Psoas muscle (tissue), 8 donors: ENCODE measurements at places on chromosomes 5 and 9. TPM values are rescaled to one million over a fixed set of nuclear protein-coding genes. Genes with fewer than 3 reads are reported as not detected.

The PLEKHG4B gene
- not detected for total RNA-seq

The SH3GL2 gene
- total RNA-seq = not detected

The OSMR gene
- 27.0 TPM for total RNA-seq

The IGFBPL1 gene
- 0.51 TPM for total RNA-seq

The PTRH1 gene
- 10.2 TPM for total RNA-seq

The TRPM6 gene
- total RNA-seq = 0.27 TPM

The HTR1A gene
- not detected for total RNA-seq

The MELK gene
- not detected for total RNA-seq

DNA sequence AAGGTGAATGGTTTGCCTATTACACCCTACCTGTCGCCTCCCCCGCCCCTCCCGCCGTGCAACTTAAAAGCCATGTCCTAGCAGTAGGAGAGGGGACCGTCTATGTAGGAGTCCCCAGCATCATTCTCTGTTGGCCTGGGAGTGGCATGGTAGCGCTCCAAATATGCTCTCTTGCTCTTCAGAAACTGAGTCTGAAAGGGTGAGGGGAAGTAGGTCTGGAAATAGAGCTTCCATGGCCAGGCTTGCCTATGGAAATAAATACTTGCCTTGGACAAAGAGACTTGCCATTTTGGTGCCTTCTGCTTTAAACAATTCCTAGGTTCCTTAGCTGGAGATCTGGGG is 1.4 kb downstream of the RGS7BP start:
- peaks cover 5% of the 10 kb centered on the region for H3K27me3 ChIP-seq
- no peak for DNase-seq
- H3K4me3 ChIP-seq = peak overlapping the region; percentile 78
- no peaks in the 10 kb centered on the region for H3K36me3 ChIP-seq
- H3K4me1 ChIP-seq = peaks cover 3% of the 10 kb centered on the region
- H3K27ac ChIP-seq = no peak overlapping the region

DNA sequence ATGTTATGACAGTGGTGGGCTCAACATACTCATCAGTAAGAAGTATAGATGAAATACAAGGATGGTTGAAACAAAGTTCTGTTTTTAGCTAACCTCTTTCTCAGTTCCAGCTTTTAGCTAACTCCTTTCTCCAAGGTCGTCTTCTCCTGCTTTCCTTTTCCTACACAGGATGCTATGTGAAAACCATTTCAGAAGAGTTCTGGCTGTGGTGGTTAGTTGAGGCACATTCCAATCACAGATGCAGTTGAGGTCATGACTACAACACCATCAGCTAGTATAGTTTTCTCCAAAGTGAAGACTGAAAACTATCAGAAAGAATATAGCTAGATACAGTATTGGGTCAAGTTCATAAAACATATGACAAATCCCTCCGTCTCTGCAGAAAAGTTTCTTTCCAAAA is 477.7 kb upstream of the C9orf72 start:
- no peaks in the 10 kb centered on the region for H3K4me1 ChIP-seq
- H3K27me3 ChIP-seq = no peaks in the 10 kb centered on the region
- no peak for DNase-seq
- no peak overlapping the region for H3K27ac ChIP-seq
- no peaks in the 10 kb centered on the region for H3K36me3 ChIP-seq

- peaks cover 6% of the 10 kb centered on the region for H3K4me1 ChIP-seq
- no peak within 1 kb of the TSS for H3K27ac ChIP-seq
- H3K4me3 ChIP-seq = peak within 1 kb of the TSS; percentile 69
- H3K27me3 ChIP-seq = peaks cover 26% of the 10 kb centered on the region
Measured at GRCh38 chr5:157670662-157671591, at the start of gene C5orf52. Gene C5orf52, plus strand, starts transcription at chr5:157671533. Its CDS starts 82 bp downstream, at chr5:157671615.

- H3K27me3 ChIP-seq = no peaks in the 10 kb centered on the region
- DNase-seq = no peak
- H3K27ac ChIP-seq = no peak overlapping the region
- no peaks in the 10 kb centered on the region for H3K4me1 ChIP-seq
- H3K4me3 ChIP-seq = no peak overlapping the region
Measured at GRCh38 chr9:116423149-116423548, 264.0 kb upstream of the TRIM32 start.

GRCh38 chr5:150568663-150569062 is 60.7 kb downstream of the NDST1 start:
- H3K4me1 ChIP-seq = no peaks in the 10 kb centered on the region
- no peak overlapping the region for H3K4me3 ChIP-seq
- no peak overlapping the region for H3K27ac ChIP-seq

GRCh38 chr9:132498531-132499210 is 83.7 kb upstream of the BARHL1 start:
- H3K27ac ChIP-seq = no peak overlapping the region
- H3K4me3 ChIP-seq = no peak overlapping the region
- H3K36me3 ChIP-seq = no peaks in the 10 kb centered on the region
- H3K4me1 ChIP-seq = no peaks in the 10 kb centered on the region
- H3K27me3 ChIP-seq = peaks cover 19% of the 10 kb centered on the region

DNA sequence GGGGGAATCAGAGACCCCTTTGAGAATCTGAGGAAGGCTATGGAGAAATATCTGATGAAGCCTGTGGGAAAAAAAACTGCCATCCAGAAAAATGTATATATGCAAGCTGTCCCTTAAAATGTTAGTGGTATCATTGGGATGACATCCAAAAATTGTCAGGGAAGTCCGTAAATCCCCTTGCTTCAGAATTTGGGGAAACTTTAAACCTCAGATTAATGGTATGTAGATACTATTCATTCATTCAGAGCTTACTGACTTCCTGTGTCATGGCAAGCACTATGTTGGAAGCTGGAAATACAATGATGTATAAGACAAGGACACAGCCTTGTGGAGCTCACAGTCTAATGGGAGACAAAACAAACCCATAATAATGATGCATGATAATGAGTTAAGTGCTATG is 10.9 kb upstream of the MOB3B start:
- H3K4me3 ChIP-seq = no peak overlapping the region
- no peaks in the 10 kb centered on the region for H3K36me3 ChIP-seq
- H3K4me1 ChIP-seq = peaks cover 66% of the 10 kb centered on the region
- peak overlapping the region; percentile 92 for H3K27ac ChIP-seq
- no peak for DNase-seq

DNA sequence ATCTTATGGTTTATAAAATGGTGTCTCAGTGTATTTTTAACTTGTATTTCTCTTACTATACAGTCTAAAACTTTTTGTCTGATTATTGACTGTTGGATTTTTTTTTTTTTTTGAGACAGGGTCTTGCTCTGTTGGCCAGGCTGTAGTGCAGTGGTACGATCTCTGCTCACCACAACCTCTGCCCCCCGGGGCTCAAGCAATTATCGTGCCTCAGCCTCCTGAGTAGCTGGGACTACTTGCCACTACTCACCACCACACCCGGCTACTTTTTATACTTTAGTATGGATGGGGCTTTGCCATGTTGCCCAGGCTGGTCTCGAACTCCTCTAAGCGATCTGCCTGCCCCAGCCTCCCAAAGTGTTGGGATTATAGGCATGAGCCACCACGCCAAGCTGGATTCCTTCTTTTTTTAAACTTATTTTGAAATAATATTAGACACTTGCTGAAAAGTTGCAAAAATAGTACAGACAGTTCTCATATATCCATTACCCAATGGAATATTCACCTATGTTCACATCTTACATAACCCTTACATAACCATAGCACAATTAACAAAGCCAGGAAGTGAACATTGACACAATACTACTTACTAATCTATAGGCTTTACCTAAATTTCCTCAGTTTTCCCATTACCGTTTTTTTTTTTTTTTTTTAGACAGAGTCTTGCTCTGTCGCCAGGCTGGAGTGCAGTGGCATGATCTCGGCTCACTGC is 47.2 kb downstream of the STOM start:
- peak overlapping the region; percentile 79 for H3K27ac ChIP-seq
- peaks cover 24% of the 10 kb centered on the region for H3K4me1 ChIP-seq
- no peak for DNase-seq
- H3K4me3 ChIP-seq = no peak overlapping the region

DNA sequence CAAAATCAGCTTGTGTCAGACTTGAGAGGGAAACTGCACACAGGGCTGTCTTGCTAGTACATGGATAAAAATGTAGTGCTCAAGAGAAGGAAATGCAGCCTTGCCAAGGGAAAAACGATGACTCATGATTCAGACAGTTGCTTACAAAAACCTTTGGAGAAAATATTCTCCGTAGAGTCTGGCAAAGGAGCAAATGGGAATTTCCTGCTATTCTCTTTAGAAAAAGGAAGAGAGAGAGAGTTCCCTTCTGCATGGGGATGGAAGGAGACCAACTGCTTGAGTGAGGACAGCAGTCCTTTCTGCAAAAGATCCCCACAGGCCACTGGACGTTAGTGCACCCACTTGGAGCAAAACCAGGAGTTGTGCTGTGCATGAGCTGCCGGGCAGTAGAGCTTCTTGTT is 7.6 kb downstream of the IFNB1 start:
- no peak overlapping the region for H3K27ac ChIP-seq
- H3K4me1 ChIP-seq = peaks cover 14% of the 10 kb centered on the region
- H3K4me3 ChIP-seq = peak overlapping the region; percentile 26
- no peaks in the 10 kb centered on the region for H3K36me3 ChIP-seq
- no peaks in the 10 kb centered on the region for H3K27me3 ChIP-seq

GRCh38 chr9:94869415-94869843 is 142.9 kb downstream of the AOPEP start:
- no peak for DNase-seq
- no peaks in the 10 kb centered on the region for H3K27me3 ChIP-seq
- H3K36me3 ChIP-seq = no peaks in the 10 kb centered on the region
- H3K27ac ChIP-seq = peak overlapping the region; percentile 93
- peaks cover 92% of the 10 kb centered on the region for H3K4me1 ChIP-seq

DNA sequence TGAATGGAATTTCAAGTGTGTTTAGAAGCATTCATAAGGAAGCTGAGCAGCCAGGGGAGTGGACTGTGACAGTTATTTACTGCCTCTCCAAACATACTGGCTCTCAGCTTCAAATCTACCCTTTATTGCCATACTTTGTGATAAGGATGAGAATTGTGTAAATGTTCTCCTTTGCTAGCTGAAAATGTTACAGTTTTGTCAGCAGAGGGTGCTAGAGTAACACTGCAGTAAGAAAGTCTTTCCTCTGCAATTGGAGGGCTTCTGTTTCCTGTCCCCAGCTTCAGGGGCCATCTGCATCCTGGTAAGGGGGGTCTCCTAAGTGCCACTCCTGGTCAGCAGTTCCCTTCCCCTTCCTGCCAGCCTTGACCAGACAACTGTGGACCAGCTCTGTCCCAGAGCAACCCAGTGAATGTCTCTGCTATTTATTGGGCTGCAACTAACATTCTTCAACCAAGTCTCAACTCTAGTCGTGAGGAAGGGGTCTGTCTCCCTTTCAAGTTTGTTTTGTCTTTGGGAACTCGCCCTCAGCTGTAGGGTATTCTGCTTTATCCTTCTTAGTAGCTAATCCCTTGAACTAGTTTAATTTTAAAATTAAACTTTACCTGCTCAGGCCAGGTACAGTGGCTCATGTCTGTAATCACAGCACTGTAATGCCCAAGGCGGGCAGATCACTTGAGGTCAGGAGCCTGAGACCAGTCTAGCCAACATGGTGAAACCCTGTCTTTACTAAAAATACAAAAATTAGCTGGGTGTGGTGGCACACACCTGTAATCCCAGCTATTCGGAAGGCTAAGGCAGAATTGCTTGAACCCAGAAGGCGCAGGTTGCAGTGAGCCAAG is 45.3 kb downstream of the RAPGEF6 start:
- DNase-seq = no peak
- H3K4me1 ChIP-seq = peaks cover 9% of the 10 kb centered on the region
- no peak overlapping the region for H3K4me3 ChIP-seq
- no peak overlapping the region for H3K27ac ChIP-seq

DNA sequence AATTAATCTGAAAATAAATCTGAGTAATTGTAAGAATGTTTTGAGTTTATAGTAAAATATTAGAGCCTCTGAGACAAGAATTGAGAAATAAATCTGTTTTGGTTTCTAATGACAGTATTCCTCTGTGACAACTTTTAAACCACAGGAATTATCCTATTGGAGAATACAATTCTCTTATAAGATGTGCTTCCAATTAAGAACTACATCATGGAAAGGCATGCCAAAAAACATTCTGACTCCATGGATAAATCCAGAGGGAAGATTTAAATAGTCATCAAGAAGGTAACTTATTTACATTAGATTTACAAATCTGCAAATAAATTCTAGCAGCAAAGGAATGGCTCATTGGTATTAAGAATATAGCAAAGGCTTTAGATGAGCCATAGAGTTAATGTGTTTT is 178.3 kb upstream of the ACOT12 start:
- H3K4me1 ChIP-seq = no peaks in the 10 kb centered on the region
- H3K27me3 ChIP-seq = no peaks in the 10 kb centered on the region
- no peaks in the 10 kb centered on the region for H3K36me3 ChIP-seq
- DNase-seq = no peak
- H3K4me3 ChIP-seq = no peak overlapping the region

- H3K36me3 ChIP-seq = no peaks in the 10 kb centered on the region
- H3K27ac ChIP-seq = no peak overlapping the region
- no peak for DNase-seq
- H3K4me1 ChIP-seq = no peaks in the 10 kb centered on the region
- H3K27me3 ChIP-seq = no peaks in the 10 kb centered on the region
Measured at GRCh38 chr5:54329731-54330709, 19.6 kb upstream of the ARL15 start.

GRCh38 chr9:36151316-36152210 is 15.0 kb downstream of the GLIPR2 start:
- H3K27me3 ChIP-seq = no peaks in the 10 kb centered on the region
- peaks cover 7% of the 10 kb centered on the region for H3K4me1 ChIP-seq
- DNase-seq = peak; percentile 75
- no peaks in the 10 kb centered on the region for H3K36me3 ChIP-seq

- no peak overlapping the region for H3K4me3 ChIP-seq
- H3K4me1 ChIP-seq = peaks cover 10% of the 10 kb centered on the region
- H3K36me3 ChIP-seq = no peaks in the 10 kb centered on the region
- H3K27ac ChIP-seq = no peak overlapping the region
Measured at GRCh38 chr5:124061068-124061430, 549.1 kb downstream of the CSNK1G3 start.

DNA sequence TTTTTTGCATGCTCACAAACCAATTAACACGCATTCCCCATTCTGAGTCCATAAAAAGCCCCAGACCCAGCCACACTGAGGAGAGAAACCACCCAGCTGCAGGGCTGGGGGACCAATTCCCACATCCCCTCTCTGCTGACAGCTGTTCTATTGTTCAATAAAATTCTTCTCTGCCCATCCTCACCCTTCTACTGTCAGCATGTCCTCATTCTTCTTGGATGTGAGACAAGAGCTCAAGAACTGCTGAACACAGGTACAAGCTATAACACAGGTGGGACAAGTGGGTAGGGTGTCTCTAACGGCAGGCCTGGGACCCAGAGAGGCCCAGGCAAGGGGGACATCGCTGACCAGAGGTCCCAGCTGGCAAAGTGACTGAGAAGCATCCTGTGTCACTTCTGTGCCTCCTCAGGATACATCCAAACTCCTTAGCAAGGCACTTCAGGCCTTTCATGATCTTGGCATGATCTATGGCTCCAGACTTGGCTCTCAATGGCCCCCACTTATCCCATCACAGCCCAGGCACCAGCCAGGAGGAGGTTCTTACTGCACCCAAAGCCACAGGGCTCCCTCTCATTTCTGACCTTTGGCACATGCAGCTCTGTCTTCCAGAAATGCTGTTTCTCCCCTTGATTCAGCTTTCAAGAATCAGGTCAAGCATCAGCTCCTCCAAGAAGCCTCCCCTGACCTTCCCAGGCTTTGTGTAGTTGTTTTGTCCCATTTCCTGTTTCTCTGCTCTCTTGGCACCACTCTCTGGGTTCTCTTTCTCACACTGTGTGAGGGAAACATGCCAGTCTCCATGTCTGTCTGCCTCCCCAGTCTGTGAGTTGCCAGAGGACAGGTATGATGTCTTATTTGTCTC is 7.3 kb upstream of the ALDH1B1 start:
- H3K4me1 ChIP-seq = peaks cover 53% of the 10 kb centered on the region
- no peak for DNase-seq
- no peaks in the 10 kb centered on the region for H3K36me3 ChIP-seq
- no peak overlapping the region for H3K4me3 ChIP-seq
- no peaks in the 10 kb centered on the region for H3K27me3 ChIP-seq

- no peaks in the 10 kb centered on the region for H3K36me3 ChIP-seq
- DNase-seq = no peak
- no peaks in the 10 kb centered on the region for H3K4me1 ChIP-seq
- no peak overlapping the region for H3K4me3 ChIP-seq
Measured at GRCh38 chr5:157893611-157894010, 34.7 kb upstream of the CLINT1 start.
